ENCODE measurements at places on chromosomes 7 and 10.

GRCh38 chr10:128568041-128568440 is 441.8 kb upstream of the MKI67 start:
- DNase-seq = no peak

- DNase-seq = no peak
These were observed 17.2 kb upstream of the PPP1R9A start for GRCh38 chr7:94890216-94890615.

DNA sequence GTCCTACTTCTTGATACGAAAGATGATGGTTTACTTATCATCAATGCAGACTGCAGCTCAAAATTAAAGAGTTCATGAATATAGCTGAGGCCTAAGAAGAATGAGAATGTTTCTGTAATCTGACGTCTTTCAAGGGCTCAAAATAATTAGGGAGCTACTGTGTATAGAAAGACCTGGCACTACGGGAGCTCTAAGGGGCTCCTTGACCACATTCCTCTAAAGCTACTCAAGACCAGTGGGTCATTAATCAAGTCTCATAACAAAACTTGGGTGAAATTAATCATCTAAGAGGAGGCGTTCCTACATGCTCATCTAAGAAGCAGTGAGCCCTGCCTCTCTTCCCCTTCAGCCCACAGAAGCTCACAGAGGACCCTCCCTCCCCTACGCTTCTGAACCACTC is 863.8 kb upstream of the AUTS2 start:
- no peak for DNase-seq

DNA sequence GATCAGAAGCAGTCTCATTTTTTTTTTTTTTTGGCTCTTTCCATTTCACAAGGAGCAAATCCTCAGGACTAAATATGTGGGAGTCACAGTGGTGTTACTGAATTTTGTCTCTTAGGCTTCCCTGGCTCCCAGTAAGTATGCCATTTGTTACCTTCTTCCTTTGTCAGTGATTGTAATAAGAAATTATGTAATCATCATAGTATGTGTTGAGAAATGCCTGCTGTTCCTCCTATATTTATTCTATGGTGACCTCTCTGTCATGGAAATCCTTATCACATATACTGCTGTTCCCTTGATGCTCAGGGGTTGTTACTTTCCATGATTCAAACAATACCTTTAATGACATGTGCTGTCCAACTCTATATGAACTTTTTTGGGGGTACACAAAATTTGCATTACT is 4.8 kb upstream of the OR9A4 start:
- DNase-seq = no peak

DNA sequence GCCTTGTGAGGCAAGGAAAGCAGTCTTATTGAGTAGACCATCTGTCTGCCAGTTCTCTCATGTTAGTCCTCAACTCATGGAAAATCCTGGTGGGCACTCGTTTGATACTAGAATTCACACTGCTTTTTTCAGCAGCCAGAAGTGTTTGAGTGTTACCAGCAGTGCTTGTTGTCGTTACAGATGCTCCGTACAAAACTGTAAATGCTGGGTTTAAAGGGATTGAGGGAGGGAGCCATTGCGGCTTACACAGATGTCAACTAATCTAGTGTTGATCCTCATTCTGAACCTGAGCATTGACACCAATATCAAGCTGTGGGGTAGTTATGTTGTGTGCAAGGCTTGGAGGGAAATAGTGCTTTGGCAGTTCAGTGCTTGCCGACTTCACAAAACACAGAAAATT is 348.6 kb downstream of the AUTS2 start:
- no peak for DNase-seq

DNA sequence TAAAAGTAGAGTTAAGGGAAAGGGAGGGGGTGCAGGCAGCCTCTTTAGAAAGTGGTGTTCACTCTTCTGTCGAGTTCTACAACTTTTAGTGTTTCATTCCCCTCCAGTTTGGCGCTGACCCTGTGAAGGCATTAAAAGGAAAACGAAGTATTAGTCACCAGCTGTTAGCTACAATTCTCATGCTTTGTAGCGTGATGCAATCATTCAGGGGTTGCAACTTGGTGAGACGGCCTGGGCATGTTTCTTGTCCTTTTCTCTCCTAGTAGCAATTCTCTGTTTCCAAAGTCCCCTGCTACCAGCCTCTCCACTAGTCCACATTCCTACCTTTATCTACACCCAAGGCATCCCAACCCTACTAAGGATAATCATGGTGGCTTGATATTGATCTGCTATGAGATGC is 33.7 kb upstream of the DGKI start:
- DNase-seq = no peak

- no peak for DNase-seq
These were observed 201.3 kb downstream of the MYOF start for GRCh38 chr10:93280699-93281366.

DNA sequence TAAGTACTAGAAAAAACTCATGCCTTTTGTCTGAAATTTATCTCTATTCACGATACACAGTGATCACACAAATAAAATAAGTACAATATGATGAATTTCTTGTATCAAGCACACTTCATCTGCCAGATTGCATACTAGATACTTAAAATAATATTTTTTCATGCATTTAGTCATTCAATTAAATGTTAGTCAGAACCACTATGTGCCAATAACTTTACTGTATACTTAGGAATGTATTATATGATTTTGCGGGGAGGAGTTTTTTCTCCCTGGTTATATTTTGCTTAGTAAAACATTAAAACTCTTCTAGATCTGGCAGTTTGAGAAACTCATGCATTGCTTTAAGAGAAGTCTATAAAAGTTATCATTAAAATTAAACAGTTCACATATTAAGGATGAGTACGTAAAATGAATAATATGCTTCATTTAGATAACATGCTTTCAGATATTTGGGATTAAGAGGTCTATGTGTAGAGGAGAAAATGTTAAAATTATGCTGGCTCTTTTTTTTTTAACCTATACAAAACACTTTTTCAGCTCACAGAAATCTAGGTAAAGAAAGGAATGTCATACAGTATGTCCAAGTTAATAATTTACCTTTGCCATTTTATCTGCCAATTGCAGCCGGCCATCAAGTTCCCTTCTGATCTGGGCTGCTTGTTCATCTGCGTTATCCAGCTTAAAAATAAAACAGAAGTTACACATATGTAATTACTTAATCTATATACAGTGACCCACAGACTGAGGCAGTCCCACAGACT is 70.1 kb downstream of the RNF133 start:
- no peak for DNase-seq

- no peak for DNase-seq
These were observed 13.4 kb downstream of the SHH start for GRCh38 chr7:155798673-155799439.

DNA sequence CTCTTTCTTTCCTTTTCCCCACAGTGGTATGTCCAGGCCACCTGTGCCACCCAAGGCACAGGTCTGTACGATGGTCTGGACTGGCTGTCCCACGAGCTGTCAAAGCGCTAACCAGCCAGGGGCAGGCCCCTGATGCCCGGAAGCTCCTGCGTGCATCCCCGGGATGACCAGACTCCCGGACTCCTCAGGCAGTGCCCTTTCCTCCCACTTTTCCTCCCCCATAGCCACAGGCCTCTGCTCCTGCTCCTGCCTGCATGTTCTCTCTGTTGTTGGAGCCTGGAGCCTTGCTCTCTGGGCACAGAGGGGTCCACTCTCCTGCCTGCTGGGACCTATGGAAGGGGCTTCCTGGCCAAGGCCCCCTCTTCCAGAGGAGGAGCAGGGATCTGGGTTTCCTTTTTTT is 2.3 kb upstream of the FSCN3 start:
- no peak for DNase-seq

DNA sequence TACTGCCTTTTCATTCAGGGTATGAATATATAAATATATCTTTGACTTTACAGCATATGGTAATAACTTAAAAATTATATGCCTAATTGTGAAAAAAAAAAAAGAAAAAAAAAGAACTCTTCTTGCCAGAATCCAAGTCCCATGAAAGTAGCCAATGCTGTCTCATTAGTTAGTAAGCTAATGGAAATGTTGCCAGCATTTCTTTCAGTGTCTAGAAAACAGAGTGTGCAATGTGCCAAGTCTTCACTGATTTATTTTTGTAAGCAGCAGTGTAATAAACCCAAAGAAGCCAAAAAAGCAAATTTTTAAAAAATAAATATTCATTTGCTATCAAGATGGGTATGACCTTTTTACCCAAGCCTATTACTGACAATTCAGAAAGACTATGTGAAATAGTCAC is 31.1 kb upstream of the LRRN3 start:
- DNase-seq = no peak

- DNase-seq = no peak
These were observed 327.8 kb downstream of the WDR37 start for GRCh38 chr10:1384026-1384425.

DNA sequence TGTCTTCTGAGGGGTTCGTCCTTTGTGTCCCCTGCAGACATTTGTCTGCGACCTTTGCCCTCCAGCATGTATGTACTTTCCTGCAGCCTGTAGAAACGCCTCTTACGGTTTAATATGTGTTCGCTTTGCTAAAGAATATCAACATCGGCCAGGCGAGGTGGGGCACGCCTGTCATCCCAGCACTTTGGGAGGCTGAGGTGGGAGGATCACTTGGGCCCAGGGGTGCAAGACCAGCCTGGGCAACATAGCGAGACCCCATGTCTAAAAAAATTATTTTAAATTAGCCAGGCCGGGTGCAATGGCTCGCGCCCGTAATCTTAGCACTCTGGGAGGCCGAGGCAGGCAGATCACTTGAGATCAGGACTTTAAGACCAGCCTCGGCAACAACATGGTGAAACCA is 15.5 kb downstream of the ALKBH4 start:
- no peak for DNase-seq

DNA sequence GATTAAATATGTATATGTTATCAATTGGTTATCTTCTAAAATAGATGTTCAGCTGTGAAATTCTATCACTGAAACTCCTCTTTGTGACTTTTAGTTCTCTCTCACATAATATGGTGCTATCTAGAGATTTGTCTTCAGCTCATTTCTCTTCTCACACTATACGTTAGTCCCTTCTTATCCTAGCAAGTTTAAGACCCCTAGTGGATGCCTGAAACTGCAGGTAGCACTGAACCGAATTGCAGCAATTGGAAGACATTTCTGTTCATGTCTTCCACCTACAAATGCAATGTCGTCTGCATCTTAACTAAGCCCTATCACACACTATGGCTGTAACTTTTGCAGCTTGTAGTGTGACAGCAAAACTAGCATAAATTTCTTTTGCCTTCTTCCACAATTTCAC is 442.7 kb upstream of the POM121L12 start:
- no peak for DNase-seq
